ENCODE measurements at places on chromosomes 7 and 10. TPM values are rescaled to one million over a fixed set of nuclear protein-coding genes. Genes with fewer than 3 reads are reported as not detected.

GRCh38 chr10:62900829-62901571, 84.8 kb upstream of the EGR2 start:
- no peaks in the 10 kb centered on the region for H3K36me3 ChIP-seq
- H3K4me1 ChIP-seq: no peaks in the 10 kb centered on the region
- no peaks in the 10 kb centered on the region for H3K27me3 ChIP-seq
- H3K27ac ChIP-seq: no peak overlapping the region
- no peak overlapping the region for H3K4me3 ChIP-seq
- DNase-seq: no peak

UNC5B gene
- total RNA-seq: 51.3 TPM

DNA sequence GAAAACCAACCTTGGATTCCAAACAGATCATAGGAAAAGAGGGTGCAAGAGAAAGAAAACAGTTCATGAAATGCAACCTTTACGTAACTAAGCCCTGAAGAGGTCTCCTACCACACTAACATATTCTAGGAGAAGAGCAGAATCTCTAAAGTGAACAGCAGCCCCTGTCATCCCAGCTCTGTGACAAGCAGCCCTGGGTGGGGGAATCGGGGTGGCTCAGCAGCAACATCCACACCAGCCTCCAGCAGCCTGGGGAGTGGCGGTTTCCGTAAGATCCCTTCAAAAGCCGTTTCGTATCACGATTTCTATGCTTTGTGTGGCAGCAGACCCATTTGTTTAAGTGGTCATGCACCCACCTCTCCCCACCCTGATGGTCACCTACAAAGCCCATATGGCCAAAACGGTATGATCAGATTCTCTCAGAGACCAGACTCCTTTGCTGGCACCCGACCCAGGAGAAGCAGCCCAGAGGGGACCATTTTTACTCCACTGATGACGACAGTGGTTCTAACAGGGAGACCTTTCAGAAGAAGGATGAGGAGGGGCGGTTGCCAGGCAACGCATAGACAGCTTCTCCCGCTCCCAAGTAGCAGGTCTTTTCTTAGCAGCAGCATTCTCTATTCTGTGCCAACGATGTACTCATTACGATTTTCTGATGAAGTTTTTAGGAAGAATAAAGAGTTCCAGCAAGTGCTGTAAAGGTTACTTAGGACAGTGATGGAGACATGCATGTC, 300.6 kb downstream of the DNAJB6 start:
- DNase-seq: no peak
- H3K27me3 ChIP-seq: no peaks in the 10 kb centered on the region
- H3K27ac ChIP-seq: no peak overlapping the region
- no peaks in the 10 kb centered on the region for H3K4me1 ChIP-seq
- H3K4me3 ChIP-seq: no peak overlapping the region

DNA sequence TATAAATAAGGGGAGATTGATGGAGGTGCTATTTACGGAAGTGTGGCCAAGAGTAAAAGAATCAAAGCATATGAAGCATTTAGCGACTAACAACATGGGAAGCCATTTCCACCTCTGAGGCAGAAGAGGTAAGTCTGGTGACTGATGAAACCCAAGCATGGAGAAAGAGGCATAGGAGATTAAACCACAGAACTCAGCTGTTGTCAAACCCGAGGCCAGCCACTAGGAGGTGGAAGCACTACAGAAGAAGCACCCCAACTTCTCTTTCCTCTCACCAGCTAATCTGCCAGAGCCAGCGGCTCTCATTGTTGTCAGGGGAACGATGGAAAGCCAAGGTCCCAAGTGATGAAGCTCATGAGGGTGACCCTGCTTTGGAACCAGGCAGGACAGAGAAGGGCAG, 19.6 kb upstream of the CNTNAP2 start:
- no peaks in the 10 kb centered on the region for H3K4me1 ChIP-seq
- no peak for DNase-seq
- no peaks in the 10 kb centered on the region for H3K27me3 ChIP-seq
- no peak overlapping the region for H3K27ac ChIP-seq
